Left renal pelvis (tissue), 4 donors: ENCODE measurements at places on chromosomes 4 and X. TPM values are rescaled to one million over a fixed set of nuclear protein-coding genes. Genes with fewer than 3 reads are reported as not detected.

The HTR2C gene
- polyA plus RNA-seq, result 1.2 TPM

The RBM47 gene
- 4.4 TPM for polyA plus RNA-seq

The SATL1 gene
- 0.42 TPM for polyA plus RNA-seq

The CLNK gene
- 0.52 TPM for polyA plus RNA-seq

The FAM236B gene
- polyA plus RNA-seq, result not detected

The TMEM255A gene
- 0.64 TPM for polyA plus RNA-seq
